Dermis microvascular lymphatic vessel endothelial cell (primary cell): ENCODE measurements at places on chromosomes 4 and X. TPM values are rescaled to one million over a fixed set of nuclear protein-coding genes. Genes with fewer than 3 reads are reported as not detected.

BMPR1B gene
- 0.38 and 0.51 TPM in 2 replicates for total RNA-seq

HPGDS gene
- total RNA-seq, result not detected in 2 replicates

FAM9B gene
- not detected in 2 replicates for total RNA-seq

WDR17 gene
- total RNA-seq, result under 0.01 TPM in 2 replicates

ENPP6 gene
- total RNA-seq, result under 0.01 TPM in 1 of 2 replicates, not detected in the other

TSPAN6 gene
- 42.2 and 67.5 TPM in 2 replicates for total RNA-seq
